Endodermal cell (in vitro differentiated cells): ENCODE measurements at places on chromosomes 7 and 10. TPM values are rescaled to one million over a fixed set of nuclear protein-coding genes. Genes with fewer than 3 reads are reported as not detected.

DNA sequence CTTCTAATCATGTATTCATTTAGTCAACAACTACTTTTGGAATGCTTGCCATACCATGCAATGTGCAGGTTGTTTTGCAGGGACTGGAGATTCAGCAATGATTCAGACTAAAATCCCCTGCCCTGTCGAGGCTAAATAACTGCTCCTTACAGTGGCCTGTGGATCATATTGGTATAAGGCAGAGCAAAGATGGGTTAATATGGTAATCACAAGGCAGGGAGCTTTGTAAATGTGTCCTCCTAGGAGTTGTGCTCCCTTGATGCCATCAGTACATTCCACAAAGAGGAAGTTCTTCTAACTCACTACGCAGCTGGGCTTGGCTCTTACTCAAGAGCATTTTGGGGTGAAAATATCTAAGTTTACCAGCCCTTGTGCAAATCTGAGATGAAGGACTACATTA is 614 bp upstream of the IFIT2 start:
- DNase-seq: no peak
- H3K27me3 ChIP-seq: no peaks in the 10 kb centered on the region
- no peaks in the 10 kb centered on the region for H3K36me3 ChIP-seq
- no peaks in the 10 kb centered on the region for H3K4me1 ChIP-seq

DNA sequence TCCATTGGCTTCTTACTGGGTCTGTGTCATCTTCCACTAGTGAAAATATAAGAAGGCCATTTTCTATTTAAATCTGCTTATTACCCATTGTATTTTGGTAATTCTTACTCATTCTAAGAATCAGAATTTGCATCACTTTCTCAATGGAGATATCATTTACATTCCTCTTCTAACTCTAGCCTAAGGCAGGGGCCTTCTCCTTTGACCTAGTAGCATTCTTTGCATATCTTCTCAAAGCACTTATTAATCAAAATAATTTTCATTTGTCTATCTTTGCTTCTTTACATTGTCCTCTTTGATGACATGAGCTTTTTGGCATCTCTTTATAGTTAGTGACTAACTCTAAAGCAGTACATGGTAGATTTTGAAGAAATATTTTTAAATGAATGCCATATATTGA is 400.9 kb upstream of the SEMA3D start:
- H3K27me3 ChIP-seq: no peaks in the 10 kb centered on the region
- H3K36me3 ChIP-seq: no peaks in the 10 kb centered on the region
- no peak overlapping the region for H3K4me3 ChIP-seq
- H3K27ac ChIP-seq: no peak overlapping the region
- no peak for DNase-seq

DNA sequence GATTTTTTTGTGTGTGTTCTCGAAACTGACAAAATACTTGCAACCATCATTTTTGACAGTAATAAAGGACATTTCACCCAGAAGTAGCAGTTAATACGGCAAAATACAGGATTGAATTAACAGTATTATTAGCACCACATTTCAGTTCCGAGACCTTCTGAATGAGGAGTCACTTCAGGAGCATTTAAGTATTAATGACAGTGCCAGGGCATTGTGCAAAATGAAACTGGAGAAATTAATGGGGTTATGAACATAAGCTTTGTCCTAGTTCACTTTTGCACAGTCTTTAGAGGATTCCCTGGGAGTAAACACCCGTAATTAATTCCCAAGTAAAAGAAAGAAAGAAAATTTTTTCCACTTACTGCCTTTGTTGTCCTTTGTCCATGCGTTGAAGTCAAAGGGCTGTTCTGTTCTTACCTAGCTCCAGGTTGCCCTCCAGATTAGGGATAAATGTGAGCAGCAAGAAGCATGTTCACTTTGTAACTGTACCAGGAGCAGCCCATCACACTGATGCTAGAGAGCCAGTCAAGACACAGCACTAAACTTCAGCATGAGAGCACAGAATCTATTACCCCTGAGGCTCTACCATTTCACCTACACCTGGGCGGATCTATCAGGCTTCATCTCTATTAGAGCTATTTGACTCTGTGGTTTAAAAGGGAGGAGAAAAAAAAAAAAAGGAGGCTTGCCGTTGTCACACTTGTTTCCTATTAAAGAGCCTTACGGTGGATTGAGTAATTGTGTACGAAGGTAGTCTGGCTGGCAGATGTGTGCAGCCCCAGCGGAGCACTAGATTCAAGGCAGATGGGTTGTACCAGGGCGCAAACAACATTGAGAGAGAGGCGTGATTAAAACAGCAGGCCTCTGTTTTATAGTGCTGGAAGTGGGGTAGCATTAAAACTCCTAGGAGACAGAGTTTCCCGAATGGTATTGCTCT is 297.8 kb upstream of the SEMA3A start:
- DNase-seq: no peak
- H3K4me3 ChIP-seq: no peak overlapping the region
- H3K4me1 ChIP-seq: peaks cover 3% of the 10 kb centered on the region
- no peaks in the 10 kb centered on the region for H3K36me3 ChIP-seq

DNA sequence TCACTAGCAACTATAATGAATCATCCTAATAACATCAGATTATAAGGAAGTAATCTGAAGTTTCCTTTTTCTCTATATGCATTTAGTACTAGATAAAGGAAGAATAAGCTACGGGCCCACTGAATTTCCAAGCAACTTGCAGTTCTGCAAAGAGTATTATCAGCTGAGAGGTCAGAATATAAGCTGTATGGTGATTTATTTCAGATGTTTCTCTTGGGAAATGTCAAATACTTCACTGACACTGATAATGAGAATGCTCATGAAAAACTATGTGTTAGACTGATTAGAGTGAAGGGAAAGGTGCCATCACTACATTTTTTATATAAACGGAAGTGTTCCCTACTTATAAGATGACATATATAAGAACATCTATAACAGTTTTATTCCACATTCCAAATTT is 251.2 kb upstream of the HGF start:
- no peak overlapping the region for H3K27ac ChIP-seq
- no peak for DNase-seq
- H3K4me1 ChIP-seq: no peaks in the 10 kb centered on the region
- no peaks in the 10 kb centered on the region for H3K36me3 ChIP-seq

DNA sequence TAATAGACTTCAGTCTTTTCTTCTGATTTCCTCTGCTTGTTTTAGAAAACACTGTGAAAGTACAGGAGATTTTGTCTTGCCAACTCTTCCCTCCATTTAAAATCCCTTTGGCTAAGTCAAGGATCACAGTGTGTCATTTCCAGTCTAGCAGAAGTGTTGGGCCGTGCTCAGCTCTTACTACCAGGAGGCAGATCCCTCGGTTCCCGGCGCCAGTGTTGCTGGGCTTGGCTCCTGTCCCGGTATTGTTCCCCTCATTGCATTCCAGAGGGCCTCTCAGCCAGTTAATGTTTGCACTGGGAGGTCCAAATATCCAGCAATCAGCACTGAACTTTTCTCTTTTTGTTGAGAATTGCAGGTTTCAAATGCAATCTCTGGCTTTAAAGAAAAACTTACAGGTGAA is 612.1 kb upstream of the MGMT start:
- H3K27me3 ChIP-seq: no peaks in the 10 kb centered on the region
- H3K36me3 ChIP-seq: no peaks in the 10 kb centered on the region
- H3K4me1 ChIP-seq: no peaks in the 10 kb centered on the region
- no peak overlapping the region for H3K4me3 ChIP-seq
- no peak for DNase-seq
- H3K27ac ChIP-seq: no peak overlapping the region

The ASIC3 gene
- 1.4 and 3.0 TPM in 2 replicates for total RNA-seq

The NUPR2 gene
- total RNA-seq: not detected in 2 replicates

The COBL gene
- 14.4 to 28.3 TPM (median 26.3 TPM) in 3 replicates for total RNA-seq

The SFTPA1 gene
- not detected in 2 replicates for total RNA-seq
